NCI-H187 treated with DMSO at 0.1 percent for 48 hours (cell line): ENCODE measurements at places on chromosomes 7 and 10.
A peak's percentile ranks its signal among the peaks of the same experiment; 100 is the strongest.

GRCh38 chr7:31553661-31554081, 39.8 kb downstream of the ITPRID1 start:
- DNase-seq: peak; percentile 5

DNA sequence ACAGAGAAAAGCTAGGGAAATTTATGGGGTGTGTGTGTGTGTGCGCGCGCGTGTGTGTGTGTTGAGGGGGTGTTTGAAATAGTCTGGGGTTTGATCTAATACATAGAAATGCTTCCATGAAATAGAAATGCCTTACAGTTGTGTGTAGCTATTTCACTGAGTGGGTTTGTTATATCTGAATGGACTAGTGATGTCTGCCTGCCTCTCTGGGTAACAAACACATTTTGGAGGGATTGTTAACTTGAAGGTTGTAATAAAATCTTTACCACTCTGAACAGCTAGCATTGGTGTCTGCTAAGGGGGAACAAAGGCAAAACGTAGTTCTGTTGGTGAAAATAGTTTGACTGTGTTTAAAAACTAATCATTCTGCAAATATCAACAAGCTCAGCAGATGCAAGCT, 509.3 kb downstream of the LRMDA start:
- DNase-seq: no peak

DNA sequence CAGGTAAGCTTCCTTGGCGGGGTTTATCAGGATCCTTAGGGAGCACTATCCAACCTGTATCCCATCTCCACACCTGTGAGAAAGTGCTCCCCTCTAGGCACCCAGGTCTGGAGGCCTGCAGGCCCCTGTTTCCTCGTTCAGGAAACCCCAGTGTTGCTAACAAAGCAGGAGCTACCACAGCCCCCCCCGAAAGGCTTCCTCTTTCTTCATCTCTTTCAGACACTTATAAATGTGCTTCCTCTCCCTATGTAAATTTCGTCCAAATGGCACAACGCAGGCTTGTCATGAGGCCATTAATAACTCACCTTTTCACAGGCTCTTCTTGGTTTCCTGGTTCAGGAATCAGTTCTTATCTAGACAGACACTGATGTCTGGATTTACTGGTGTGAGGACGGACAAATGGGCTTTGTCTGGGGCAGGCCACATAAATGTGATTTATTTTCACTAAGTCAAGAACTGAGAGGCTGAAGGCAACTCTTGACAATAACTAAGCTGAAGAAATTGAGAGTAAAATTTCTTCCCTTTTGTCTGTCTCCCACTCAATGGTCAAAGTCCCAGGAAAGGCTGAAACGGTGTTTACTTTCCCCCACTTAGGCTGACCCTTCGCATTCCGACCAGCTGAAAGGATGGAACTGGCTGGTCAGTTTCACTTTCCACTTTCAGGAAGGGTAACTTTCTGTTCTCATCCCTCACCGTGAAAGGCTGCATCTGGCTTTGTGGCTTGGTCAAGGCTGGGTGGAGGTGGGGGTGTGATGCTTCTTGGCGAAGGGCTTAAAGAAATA, 46.8 kb downstream of the PIK3AP1 start:
- DNase-seq: no peak

DNA sequence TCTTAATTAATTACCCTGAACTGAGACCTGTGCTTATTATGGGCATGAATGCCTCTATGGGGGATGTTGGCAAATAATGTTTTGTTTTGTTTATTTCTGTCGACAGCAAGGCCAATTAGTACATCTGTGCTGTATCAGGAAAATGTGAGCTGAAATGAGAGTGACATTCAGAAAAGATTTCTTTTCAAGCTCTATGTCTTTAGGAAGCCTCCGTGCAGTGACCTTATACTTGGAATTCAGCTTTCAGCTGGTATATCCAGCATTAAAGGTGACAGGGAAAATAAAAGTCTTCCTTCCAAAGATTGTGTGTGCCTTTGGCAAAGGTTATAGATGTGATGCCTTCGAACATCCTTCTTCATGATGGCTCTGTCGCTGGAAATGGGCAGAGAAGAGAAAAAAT, 1061.1 kb downstream of the SORCS3 start:
- no peak for DNase-seq

DNA sequence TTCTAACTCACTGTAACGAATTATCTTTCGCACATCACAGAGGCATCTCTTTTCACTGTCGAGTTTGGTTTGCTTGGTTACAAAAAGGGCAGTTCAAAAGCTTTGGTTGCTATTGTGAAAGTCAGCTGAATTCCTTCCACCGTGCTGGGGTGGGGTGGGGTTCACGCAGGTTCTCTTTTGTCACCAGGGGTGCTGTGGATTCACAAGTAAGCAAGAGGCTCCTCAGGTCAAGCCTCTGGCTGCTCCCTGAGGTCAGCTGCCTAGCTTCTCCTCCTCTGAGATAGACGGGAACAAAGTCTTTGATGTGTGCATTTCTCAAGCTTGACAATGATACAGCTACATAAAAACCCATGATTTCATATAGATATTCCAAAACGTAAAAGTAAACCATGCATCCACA, 47.7 kb downstream of the EGFR start:
- no peak for DNase-seq

GRCh38 chr7:15688911-15689310, 2.4 kb upstream of the MEOX2 start:
- DNase-seq: no peak

DNA sequence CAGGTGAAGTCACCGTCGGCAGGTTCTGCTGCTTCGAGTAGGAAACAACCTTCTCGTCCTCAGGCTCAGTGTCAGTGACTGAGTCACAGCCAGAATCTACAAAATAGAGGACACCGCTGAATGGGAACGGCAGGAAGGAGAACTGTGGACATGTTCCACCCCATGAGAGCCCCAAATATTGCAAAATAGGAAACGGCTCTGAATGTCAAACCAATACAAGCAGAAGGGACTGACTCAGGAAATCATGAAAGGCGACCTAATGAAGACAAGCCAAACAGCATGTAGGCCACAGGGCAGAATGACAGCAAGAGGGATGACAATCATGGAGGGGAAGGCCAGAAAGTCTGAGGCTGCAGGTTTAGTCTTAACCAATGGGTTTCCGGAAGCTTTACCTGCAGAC, 63.5 kb downstream of the PIK3AP1 start:
- DNase-seq: no peak

GRCh38 chr7:363626-364025, 73.7 kb downstream of the FOXL3 start:
- DNase-seq: no peak

DNA sequence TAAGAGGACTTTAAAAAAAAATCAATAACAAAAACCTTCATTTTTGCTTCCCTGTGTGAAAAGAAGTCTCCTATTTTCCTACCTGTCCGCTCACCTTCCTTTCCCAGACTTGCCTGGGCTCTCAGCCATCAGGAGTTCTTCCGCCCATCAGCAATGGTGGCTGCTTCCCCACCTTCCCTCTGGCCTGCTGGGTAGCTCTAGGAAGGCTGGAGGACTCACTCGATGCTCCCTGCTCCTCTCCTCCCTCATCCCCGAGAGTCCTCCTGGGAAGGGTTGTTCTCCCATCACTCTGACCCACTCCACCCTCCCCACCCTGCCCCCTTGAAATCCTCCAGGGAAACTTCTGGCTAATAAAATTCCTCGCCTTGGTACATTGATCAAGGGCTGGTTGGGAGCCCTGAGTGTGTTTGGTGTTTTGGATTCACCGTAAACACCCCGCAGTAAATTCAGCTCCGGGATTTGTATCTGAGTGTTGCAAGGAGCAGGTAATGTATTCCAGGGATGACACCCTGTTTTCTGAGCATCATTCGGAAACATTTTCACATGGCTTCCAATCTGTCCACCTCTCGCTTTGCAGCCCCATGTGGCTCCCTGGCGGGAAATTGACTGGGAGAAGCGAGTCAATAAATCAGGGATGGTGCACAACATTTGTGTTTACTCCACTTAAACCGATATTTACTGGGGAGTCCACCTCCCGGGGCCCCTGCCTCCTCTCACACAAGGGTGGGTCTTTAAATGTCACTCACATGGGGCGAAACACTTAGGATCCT, 126.4 kb upstream of the SDK1 start:
- no peak for DNase-seq

GRCh38 chr10:123458933-123459332, 207.2 kb upstream of the GPR26 start:
- no peak for DNase-seq

- DNase-seq: no peak
These were observed 38.6 kb downstream of the RALA start for GRCh38 chr7:39661960-39662359.

DNA sequence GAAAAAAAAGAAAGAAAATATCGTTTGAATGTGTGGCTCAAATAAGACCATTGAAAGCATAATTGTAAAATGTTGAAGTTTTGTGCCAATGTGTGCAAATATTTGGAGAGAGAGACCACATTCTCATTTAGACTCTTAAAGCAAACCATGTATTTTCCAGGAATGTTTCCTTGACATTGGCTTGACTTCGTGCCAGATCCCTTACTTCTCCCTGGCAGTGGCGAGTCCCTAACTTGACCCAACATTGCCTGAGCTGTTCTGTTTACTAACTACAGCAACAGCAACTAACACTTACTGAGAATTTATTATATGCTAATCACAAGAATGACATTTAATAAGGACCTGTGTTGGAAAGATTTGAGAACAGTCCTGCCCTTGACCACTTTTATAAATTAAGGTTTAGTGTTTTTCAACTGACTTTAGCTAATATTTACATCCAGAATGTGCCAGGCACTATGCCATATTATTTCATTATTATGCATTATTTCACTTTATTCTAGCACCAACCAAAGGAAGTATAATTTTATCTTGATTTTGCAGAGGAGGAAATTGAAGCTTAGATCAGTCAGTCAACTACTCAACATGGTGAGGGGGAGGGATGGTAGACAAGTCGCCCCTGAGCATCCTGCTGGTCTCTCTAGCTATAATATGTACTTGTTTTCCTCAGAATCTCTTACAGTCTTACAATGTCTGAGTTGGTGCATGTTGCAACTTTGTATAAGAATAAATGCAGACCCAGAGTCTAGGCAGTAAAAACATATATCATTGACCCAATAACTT, 29.7 kb downstream of the ZNF467 start:
- DNase-seq: no peak

GRCh38 chr7:604884-605531, 85.4 kb upstream of the PDGFA start:
- DNase-seq: no peak

- no peak for DNase-seq
These were observed 323.5 kb downstream of the PTPRN2 start for GRCh38 chr7:158263964-158264748.

DNA sequence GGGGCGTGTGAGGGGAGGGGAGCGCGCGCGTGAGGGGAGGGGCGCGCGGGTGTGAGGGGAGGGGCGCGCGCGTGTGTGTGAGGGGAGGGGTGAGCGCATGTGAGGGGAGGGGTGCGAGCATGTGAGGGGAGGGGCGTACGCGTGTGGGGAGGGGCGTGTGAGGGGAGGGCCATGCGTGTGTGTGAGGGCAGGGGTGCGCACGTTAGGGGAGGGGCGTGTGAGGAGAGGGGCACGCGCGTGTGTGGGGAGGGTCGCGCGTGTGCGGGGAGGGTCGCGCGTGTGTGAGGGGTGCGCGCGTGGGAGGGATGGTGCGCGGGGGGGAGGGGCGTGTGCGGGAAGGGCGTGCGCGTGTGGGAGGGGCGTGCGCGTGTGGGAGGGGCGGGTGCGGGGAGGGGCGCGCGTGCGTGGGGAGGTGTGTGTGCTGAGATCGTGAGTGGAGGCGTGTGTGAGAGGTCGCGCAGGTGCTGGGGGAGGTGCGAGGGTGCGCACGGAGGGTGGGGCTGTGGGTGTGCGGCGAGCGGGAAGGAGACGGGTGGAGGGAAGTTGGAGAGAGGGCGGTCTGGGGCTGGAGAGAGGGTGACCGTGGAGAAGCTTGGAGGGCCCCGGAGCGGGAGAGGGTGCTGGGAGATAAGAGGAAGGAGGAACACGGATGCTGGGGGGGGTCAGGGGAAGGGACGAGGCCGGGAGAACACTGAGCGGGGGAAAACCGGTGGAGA, 19.7 kb downstream of the MXI1 start:
- no peak for DNase-seq

GRCh38 chr7:23709081-23709750, 803 bp upstream of the STK31 start:
- DNase-seq: no peak

DNA sequence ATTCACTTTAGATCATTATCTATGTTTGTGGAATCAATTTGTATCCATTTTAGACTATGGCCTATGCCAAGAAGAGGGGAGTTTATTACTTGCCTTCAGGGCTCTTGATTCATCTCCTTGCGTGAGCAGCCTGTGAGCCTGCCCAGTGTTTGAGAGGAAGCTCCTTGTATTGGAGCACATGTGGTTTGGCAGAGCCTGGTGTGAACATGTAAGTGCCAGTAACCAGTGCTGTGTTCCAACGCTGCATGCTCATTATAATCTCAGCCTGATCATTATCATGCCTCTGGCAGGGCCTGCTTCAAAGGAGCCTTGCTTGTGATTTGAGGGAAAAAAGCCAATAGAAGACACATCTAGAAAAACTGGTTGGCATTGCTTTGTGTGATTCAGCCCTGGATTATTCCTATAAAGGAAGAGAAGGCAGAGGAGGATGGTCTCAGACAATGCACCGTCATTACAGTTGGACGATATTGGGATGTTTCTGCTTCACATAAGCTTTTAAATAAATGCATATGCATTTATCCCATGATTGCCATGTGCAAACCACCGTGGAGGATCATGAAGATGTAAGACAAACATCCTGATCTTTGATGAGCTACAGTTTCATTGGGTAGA, 203.4 kb upstream of the AHR start:
- DNase-seq: no peak

- no peak for DNase-seq
These were observed 385.6 kb downstream of the DNAJB6 start for GRCh38 chr7:157722137-157723060.

DNA sequence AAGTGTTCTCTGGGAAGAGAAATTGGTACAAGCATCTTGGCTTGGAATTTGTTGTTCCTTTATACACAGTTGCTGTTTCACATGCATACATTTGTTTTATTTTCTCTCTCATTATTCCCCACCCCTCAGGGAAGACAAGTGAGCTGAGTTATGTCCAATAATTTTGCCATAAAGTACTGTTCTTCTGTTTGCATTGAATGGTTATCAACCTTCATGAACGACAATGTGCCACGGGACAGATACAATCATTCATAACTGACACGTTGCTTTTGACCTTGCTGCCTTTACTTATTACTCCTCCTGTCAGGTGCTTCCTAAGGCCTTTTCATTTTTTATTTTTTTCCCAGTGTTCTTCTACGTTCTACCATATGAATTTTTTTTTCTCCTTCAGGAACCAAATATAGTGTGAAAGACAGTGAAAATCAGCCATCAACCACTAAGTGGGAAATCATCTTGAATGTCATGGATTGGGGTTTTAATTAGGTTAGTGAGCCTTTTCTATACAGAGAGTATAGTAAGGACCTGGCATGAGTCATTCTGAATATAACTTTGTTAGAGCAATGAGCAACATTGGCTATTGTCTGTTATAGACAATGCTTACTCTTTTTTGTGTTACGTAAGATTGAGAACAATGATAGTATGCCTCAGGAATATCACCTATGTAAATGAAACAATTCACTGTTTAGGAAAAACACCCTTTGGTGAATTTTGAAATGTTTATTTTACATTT, 383.2 kb downstream of the MALRD1 start:
- DNase-seq: no peak
